Left lung (tissue), 14 donors: ENCODE measurements at places on chromosomes 16 and 17.
A peak's percentile ranks its signal among the peaks of the same experiment; 100 is the strongest.

DNA sequence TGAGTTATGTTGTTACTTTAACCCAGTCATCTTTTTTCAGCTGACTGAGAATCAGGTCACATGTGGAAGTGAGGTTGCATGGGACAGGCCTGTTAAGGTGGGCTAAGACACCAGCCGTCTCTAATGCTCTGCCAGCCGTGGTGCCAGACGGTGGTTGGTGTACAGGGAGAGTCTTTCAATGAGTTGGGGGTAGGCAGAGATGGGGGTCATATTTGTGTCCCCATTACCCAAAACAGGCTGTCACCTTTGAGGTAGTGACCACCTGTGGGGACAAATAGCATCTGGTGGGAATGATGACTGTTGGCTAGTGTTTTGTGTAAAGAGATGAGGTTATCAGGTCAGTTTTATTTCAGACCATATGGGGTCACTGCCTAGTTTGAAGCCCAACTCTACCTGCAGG, 1.8 kb downstream of the RPL38 start:
- peak overlapping the region; percentile 85 for H3K4me3 ChIP-seq
- no peaks in the 10 kb centered on the region for H3K27me3 ChIP-seq
- peaks cover 56% of the 10 kb centered on the region for H3K4me1 ChIP-seq

DNA sequence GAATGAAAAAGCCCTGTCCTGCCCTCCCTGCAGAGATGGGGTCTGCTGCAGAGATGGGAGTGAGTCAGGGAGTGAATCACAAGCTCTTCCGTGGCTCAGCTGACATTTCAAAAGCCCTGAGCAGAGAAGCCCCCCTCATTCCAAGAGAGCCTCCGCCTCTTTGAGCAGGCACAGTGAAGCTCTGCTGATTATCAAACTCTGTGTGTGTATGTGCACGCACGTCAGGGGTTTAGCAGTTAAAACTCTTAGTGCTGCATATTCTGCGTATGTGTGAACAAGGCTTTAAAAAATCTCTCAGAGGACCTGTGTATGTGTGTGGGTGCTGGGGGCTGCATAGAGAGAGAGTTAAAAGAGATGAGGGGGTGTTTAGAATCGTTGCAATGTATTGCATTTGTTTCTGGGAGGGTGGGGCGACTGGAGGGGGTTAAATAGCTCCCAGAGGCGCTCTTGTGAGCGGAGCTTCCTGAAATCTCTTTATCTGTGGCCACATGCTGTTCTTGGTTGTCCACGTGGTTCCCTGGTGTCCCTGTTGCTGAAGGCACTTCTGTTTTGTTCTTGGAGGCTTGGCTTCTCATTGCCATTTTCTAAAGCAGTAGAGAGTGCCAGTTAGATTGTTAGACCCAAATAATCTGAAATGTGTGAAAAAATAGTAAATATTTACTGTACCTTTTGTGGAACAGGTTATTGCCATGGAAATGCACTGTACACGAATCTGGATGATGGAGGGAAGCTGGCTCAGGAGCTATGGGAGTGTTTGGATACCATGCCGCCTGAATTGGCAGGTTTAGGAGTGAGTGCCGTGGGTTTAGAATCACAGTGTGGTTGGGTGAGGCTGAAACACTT, 116.6 kb downstream of the PRKCB start:
- H3K36me3 ChIP-seq: no peaks in the 10 kb centered on the region
- no peaks in the 10 kb centered on the region for H3K27me3 ChIP-seq
- no peak overlapping the region for H3K27ac ChIP-seq
- H3K4me3 ChIP-seq: no peak overlapping the region

DNA sequence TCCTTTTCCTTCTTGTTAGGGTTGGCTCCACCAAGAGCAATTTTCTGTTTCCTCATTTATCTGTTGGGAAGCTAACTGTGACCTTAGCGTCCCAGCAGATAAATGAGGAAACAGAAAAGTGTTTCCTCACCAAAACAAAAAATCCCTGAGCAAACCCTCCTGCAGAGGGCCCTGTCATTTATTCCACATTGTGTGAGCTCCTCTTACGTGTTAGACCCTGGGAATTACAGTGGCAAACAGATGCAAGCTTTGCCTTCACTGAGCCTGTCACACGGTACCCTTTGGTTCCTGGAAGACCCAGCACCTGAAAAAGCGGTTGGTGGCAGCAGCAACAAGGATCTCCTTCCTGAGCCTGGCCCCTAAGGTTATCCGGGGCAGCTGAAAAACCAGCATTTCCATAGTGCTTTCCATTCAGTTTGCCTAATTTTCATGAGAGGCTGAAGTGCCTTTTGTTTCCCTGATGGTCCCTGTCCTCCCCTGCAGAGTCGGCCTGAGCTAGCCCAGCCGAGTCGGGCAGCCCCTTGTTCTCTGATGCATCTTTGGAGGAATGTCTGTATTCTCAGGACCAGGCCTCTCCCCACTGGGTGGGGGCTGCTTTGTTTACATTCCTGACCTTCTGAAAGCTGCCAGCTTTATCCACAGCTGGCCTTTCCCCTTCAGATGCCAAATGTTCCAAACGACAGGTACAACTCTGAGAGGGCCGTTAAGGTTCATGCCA, 34.7 kb downstream of the YPEL2 start:
- H3K27ac ChIP-seq: peak overlapping the region; percentile 69
- H3K36me3 ChIP-seq: no peaks in the 10 kb centered on the region
- H3K4me1 ChIP-seq: peaks cover 87% of the 10 kb centered on the region
- H3K4me3 ChIP-seq: no peak overlapping the region

GRCh38 chr17:78375401-78376151, 2.9 kb upstream of the PGS1 start:
- peak overlapping the region; percentile 94 for H3K27ac ChIP-seq
- peaks cover 28% of the 10 kb centered on the region for H3K4me1 ChIP-seq
- H3K4me3 ChIP-seq: no peak overlapping the region

DNA sequence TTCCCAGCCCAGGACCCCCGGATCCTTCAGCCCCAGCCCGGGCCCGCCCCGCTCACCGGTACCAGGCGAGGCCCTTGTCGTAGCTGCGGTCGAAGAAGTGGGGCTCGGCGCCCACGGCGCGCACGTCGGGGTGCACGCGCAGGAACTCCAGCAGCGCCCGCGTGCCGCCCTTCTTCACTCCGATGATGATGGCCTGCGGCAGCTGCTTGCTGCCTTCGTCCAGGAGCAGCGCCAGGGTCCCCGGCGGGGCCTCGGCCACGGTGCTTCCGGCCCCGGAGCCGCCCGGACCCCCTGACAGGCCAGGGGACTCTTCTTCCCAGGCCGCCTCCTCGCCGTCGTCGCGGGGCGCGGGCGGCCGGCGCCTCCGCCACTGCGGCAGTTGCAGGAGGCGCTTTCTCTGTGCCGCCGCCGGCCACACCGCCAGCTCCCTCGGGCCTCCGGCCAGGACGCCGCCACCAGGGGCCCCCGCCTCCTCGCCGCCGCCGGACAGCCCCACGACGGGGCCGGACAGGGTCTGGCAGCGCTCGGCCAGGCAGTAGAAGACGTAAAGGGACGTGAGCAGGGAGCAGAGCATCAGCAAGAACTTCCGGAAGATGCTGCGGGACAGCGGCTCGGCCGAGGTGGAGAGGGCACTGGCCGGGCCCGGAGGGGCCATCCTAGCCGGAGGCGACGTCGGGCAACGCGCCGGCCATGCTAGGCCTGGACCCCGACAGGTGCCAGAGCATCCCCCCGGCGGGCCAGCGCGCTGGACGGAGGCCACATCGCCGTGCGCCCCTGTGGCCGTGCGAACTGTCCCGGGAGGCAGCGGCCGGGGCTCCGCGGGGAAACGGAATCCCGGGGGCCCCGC, 1.0 kb downstream of the HS3ST3A1 start:
- DNase-seq: no peak
- H3K36me3 ChIP-seq: no peaks in the 10 kb centered on the region
- H3K4me1 ChIP-seq: peaks cover 19% of the 10 kb centered on the region
- H3K27ac ChIP-seq: peak overlapping the region; percentile 71
- H3K27me3 ChIP-seq: peaks cover 99% of the 10 kb centered on the region
- H3K4me3 ChIP-seq: peak overlapping the region; percentile 31

DNA sequence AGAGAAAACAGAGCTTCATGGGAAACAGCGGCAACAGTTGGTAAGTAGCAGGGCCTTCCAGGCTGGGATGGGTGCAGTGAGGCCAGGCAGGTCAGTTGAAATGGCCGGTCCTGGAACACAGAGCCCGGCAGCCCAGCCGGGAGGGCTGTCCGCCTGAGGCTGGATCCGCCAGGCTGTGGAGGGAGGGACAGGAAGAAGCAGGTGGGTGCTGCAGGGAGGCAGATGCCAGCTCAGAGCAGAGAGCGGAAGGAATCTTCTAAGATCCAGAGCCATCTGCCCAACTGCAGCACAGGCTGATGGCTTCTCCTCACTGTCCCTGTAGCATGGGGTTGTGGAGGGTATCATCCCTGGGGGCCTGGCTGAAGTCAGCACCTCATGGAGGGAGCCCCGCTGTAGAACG, 599 bp downstream of the RNF112 start:
- H3K27ac ChIP-seq: no peak overlapping the region
- peak overlapping the region; percentile 6 for H3K4me3 ChIP-seq
- H3K36me3 ChIP-seq: no peaks in the 10 kb centered on the region
- DNase-seq: no peak
- H3K27me3 ChIP-seq: no peaks in the 10 kb centered on the region

DNA sequence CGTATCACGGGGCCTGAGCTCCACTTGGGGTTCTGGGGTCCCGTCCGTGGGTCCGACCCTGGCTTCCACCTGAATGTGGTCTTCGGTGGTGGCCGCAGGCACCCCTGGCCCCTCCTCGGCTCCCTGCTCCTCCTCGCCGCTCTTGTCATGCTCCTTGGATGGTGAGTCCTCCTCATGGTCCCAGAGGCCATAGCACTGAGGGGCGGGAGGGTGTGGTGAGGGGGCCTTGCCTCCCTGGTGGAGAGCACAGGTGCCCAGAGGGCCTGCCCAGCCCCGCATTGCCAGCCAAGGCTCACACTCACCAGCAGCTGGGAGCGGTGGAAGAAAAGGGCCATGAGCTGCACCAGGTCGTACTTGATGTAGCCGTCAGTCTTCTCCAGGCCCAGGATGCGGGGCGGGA, 14.9 kb downstream of the CTU2 start:
- no peaks in the 10 kb centered on the region for H3K4me1 ChIP-seq
- no peaks in the 10 kb centered on the region for H3K36me3 ChIP-seq
- no peaks in the 10 kb centered on the region for H3K27me3 ChIP-seq
- H3K27ac ChIP-seq: no peak overlapping the region
- H3K4me3 ChIP-seq: no peak overlapping the region

- H3K4me1 ChIP-seq: no peaks in the 10 kb centered on the region
- no peaks in the 10 kb centered on the region for H3K27me3 ChIP-seq
- DNase-seq: no peak
- H3K36me3 ChIP-seq: no peaks in the 10 kb centered on the region
Measured at GRCh38 chr17:33523577-33523981, 230.5 kb upstream of the ASIC2 start.
